Upper lobe of right lung (tissue), 1 donor: ENCODE measurements at places on chromosomes 6 and 20.

DNA sequence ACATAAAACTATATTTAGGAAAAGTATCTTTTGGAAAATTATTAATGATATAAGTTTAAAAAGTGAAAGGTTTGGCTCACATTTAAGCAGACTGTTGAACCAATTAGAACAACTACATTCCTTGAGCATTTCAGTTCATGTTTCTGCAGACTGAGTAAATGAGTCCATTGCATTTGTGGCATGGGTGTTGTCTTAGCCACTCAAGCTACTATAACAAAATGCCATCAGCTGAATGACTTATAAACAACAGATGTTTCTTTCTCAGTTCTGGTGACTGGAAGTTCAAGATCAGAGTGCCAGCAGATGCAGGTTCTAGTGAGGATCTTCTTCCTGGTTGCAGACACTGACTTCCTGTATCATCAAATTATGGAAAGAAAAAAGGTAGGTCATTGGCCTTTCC is 67.1 kb upstream of the SLC2A12 start:
- no peak for DNase-seq

- no peak for DNase-seq
Measured at GRCh38 chr6:73964241-73964854, 268.3 kb downstream of the CD109 start.

DNA sequence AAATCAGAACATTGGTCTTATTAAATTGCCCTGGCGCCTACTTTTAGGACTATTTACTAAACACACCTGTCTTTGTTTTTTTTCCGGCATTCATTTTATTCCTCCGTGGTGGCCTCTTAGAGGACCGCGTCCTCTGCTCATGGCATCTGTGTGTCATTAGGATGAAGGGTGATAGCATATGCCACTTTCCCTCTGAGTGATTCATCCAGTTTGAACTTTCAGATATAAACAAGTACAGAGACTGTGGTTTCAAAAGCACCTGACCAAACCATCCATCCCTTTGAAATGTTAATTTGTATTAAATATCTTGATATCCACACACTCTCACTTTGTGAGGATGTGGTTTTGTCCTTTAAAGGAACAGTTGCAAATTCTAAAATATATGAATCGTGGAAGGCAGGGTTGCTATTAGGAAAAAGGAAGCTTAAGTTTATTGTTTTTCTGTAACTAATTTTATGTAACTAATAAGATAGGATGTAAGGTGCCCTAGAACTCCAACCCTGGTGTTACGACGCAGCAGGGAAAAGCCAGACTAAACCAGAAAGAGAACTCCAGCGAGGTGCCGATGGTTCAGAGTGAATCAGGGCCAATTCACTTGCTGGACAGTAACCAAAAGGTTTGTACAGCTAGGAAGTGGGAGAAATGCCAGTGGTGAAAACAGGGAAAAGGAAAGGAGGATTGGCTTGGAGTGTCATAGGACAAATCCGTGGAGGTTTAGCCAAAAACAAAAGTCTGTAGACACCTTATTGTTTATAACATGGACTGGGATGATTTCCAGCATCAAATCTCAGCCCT is 98.7 kb downstream of the SHLD1 start:
- DNase-seq: no peak

- DNase-seq: no peak
Measured at GRCh38 chr6:148502083-148502772, 159.6 kb downstream of the SASH1 start.

DNA sequence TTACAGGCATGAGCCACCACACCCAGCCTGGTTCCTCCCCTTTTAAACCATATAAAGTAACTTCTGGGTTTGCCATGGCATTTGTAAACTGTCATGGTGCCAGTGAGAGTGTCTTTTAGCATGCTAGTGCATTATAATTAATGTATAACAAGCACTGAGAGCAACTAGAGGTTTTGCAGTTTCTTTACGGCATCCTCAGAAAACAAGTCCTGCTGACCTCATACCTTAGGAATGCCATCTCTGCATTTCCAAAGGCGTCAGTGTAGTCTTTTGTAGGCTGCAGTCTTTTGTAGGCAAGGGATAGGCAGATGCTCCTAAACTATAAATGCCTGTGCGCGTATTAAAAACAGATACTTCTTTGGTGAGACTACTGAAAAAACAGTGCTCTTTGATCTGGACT is 75.0 kb upstream of the EZR start:
- DNase-seq: no peak

DNA sequence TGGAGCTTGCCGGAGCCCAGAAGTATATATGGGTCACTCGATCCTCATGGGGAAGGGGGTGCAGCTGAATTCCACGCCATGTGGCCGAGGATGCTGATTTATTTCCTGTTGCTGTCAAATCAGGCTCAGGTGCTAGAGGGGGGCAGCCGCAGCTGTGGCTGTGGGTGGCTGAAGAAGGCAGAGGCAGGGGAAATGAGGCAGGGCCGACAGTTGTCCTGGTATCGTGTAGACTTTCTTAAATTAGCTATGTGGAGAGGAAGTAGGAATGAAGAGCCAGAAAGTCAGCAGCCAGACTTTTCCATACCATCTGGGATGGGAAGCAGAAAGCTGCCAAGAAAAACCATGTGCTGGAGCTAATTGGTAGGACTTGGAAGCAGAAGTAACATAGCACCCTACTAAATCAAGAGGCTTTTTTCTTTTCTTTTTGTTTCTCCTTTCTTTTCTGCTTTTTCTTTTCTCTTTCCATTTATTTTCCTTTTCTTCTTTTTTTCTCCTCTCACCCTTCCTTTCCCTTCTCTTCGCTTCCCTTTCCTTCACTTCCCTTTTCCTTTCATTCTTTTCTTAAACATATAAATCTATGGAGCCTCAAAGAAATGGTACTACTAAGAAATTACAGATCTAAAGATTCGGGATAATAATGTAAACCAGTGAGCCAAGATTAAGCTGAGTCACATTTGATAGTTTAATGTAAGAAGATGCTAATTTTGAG is 90.6 kb upstream of the CD83 start:
- DNase-seq: no peak

DNA sequence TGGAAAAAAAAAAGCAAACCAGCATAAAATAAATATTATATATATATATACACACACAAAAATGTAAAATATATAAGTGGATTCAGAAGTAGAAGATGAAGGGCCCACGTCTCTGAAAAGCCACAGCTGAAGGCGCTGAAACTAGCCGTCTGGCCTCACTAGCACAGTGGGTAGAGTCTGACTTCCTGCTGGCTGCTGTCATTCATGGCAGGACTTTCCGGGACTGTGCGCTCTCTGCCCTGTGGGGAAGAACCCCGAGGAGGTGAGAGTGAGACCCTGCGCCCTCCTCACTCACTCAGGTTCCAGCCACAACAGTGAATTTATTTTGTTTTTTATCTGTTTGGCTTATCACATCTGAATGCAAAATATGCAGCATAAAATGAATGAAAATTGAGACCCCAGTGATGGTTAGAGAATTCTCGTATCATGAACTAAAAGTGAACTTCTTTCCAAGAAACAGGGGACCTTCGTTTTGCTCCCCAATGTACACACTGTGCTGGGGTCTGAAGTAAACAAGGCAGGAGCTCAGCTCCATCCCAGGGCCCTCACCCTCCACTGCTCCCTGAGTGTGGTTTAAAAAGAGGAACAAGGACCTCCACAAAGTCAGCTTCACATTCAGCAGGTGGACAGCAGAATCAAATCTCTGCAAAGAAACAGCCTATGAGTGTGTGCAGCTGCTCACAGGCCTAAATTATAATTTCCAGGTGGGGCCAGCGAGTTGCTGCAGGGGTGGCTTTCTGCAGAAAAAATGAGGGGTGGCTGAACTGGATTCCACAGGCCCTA is 1.3 kb upstream of the RAMACL start:
- no peak for DNase-seq

- no peak for DNase-seq
Measured at GRCh38 chr6:163564534-163564933, 150.0 kb downstream of the QKI start.

GRCh38 chr6:48834706-48835105 is 628.3 kb downstream of the MMUT start:
- no peak for DNase-seq

GRCh38 chr20:11838076-11838636 is 79.5 kb upstream of the BTBD3 start:
- no peak for DNase-seq

- DNase-seq: no peak
Measured at GRCh38 chr6:149755300-149756260, 6.0 kb downstream of the PCMT1 start.

- DNase-seq: peak; percentile 92
Measured at GRCh38 chr20:19205981-19206396, 6.5 kb upstream of the SLC24A3 start.

DNA sequence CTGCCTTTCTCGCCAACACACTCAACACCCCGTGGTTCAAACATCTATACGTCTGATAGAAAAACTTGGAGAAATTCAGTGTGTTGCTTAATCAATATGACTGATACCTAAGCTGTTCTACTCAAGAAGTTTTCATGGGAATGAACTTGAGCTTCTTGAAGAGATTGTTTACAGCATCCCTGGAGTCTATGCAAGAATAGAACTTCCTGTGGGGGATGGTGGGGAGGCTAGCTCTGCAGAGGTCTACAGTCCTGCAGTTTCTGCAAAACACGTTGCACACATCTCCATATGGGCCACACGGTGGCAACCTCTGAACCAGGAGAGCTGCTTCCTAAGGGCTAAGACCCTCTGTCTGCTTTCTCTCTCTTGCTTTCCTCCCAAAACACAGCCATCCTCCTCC is 32.7 kb upstream of the FANCE start:
- DNase-seq: no peak

- DNase-seq: peak; percentile 70
Measured at GRCh38 chr6:106360989-106361430, 493 bp downstream of the CRYBG1 start.

GRCh38 chr20:44302026-44302669 is 8.9 kb downstream of the FITM2 start:
- peak; percentile 68 for DNase-seq

GRCh38 chr6:68958327-68958726 is 323.2 kb downstream of the ADGRB3 start:
- no peak for DNase-seq

DNA sequence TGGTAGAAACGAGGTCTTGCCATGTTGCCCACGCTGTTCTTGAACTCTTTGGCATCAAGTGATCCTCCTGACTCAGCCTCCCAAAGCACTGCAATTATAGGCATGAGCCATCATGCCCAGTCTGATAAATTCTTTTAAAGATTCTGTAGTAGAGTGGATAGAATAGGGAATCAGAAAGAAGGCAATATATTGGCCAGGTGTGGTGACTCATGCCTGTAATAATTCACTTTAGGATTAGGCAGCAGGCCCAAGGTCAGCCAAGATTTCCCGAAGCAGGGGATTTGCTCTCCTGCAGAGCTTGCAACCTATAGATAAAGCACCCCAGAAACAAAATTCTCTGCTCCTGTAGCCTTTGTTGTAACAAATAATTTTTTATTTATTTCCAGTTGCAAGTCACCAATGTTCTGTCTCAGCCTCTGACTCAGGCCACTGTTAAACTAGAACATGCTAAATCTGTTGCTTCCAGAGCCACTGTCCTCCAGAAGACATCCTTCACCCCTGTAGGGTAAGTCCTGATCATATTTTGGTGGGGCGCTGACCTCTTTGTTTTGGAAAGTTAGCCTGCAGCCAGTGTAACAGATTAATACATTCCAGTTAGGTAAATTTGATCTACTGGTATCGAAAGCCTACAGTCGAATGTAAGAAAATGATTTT is 30.4 kb upstream of the MROH8 start:
- no peak for DNase-seq
